ENCODE measurements at places on chromosomes 11 and 22.

DNA sequence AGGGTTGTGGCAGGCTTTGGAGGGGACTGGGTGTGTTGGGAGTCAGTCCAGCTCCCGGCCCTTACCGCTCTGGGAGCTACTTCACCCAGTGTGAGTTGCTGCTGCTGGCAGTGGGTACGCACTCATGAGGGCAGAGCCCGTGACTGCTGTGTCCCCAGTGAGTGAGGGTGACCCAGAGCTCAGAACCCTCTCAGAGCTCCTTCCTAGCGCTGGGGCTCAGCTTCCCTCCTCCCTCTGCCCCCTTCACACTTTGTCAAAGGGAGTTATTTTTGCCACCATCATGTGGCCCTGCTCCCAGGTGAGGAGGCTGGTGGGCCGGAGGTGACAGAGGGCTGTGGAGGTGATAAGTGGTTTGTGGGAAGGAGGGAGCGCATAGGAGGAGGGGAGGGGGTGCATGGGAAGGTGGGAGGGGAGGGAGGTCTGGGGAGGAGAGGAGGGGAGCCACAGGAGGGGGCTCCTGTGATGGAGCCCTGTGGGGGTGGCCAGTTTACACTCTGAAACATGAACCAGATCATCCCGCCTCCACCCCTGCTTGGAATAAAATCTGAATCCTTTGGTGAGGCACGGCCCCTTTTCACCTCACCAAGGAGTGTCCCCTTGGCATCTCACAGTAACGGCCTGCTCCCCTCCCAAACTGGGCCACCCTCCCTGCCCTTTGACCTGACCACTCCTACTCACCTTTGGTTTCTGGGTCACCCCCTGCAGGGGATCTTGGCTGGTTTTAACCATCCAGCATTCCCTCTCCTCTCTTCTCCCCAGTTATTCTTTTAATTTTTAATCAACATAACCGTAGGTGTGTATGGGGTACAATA lies 9.9 kb downstream of the NDUFV1 start:
- H3K36me3 ChIP-seq, result peaks cover 21% of the 10 kb centered on the region
- no peak overlapping the region for H3K27ac ChIP-seq
- H3K4me3 ChIP-seq, result no peak overlapping the region
- peaks cover 54% of the 10 kb centered on the region for H3K4me1 ChIP-seq
- no peaks in the 10 kb centered on the region for H3K27me3 ChIP-seq
- DNase-seq, result no peak

GRCh38 chr11:36431429-36432092 lies 78.5 kb downstream of the TRAF6 start:
- H3K27ac ChIP-seq, result no peak overlapping the region
- no peak overlapping the region for H3K4me3 ChIP-seq
- DNase-seq, result no peak
- H3K27me3 ChIP-seq, result peaks cover 29% of the 10 kb centered on the region

GRCh38 chr11:109197656-109198055 lies 224.3 kb upstream of the C11orf87 start:
- DNase-seq, result no peak
- H3K36me3 ChIP-seq, result no peaks in the 10 kb centered on the region
- no peak overlapping the region for H3K4me3 ChIP-seq
- H3K27ac ChIP-seq, result no peak overlapping the region
- H3K27me3 ChIP-seq, result no peaks in the 10 kb centered on the region

DNA sequence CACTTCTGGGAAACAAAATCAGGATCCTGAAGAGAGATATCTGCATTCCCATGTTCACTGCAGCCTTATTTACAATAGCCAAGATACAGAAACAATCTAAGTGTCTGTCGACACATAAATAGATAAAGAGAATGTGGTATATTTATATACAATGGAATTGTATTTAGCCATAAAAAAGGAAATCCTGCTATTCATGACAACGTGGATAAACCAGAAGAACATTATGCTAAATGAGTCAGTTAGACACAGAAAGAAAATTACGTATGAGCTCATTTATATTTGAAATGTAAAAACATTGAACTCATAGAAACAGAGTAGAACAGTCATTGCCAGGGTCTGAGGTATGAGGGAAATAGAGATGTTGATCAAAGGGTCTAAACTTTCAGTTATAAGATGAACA lies 6.1 kb downstream of the MRPL17 start:
- no peak for DNase-seq
- no peaks in the 10 kb centered on the region for H3K27me3 ChIP-seq
- H3K4me3 ChIP-seq, result no peak overlapping the region
- no peak overlapping the region for H3K27ac ChIP-seq
- H3K36me3 ChIP-seq, result peaks cover 19% of the 10 kb centered on the region
- peaks cover 15% of the 10 kb centered on the region for H3K4me1 ChIP-seq

DNA sequence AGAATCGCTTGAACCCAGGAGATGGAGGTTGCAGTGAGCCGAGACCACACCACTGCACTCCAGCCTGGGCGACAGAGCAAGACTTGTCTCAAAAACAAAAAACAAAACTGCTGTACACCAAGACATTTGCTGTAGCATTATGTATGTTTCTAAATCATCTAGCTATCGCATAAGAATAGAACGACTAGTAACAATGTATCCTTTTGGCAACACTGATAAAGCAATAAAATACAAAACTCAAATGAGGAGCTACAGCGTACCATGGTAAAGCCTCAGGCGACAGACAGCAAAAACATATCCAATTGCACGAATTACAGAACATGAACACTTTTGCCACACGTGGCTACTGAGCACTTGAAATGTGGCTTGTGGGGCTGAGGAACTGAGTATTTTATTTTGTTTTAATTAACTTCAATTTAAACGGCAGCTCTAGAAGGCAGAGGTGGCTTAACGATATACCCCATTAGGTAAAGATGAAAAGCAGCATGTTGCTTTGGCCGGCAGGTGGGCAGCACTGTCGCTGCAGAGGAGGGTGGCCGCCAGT lies 2.3 kb downstream of the TUBGCP6 start:
- no peaks in the 10 kb centered on the region for H3K27me3 ChIP-seq
- H3K4me1 ChIP-seq, result peaks cover 55% of the 10 kb centered on the region
- H3K36me3 ChIP-seq, result peaks cover 37% of the 10 kb centered on the region
- H3K27ac ChIP-seq, result no peak overlapping the region

DNA sequence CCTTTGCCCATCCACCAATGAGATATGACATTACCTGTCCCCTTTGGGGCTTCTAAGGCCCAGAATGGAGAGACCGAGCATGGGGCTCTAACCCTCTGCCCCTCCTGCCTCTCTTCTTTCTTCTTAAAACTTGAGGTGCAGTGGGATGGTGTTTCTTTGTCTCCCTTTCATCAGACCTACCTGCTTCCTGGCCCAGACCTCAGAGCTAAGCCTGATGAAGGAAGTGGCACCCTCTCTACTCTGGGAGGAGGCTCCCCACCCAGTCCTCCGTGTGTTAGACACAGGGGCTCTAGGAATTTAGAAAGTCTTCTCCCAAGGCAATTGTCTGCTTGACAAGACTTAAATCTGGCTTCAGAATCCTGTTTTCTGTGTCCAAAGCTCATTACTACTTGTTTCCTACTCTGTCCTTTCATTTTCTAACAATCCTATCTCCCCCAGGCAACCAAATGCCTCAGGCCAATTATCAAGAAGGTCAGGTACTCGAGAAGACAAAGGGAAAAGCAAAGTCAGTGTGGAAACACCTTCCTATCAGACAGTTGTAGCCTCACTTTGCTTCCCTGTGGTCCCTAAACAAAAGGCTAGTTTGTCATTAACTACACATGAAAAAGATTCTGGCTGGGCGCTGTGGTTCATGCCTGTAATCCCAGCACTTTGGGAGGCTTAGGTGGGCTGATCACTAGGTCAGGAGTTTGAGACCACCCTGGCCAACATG lies 20.3 kb upstream of the PARVA start:
- DNase-seq, result no peak
- no peak overlapping the region for H3K27ac ChIP-seq
- H3K27me3 ChIP-seq, result peaks cover 14% of the 10 kb centered on the region
- H3K4me3 ChIP-seq, result no peak overlapping the region

GRCh38 chr11:35326266-35326879 lies 93.0 kb downstream of the SLC1A2 start:
- H3K4me3 ChIP-seq, result no peak overlapping the region
- no peak overlapping the region for H3K27ac ChIP-seq
- DNase-seq, result no peak
- no peaks in the 10 kb centered on the region for H3K4me1 ChIP-seq
- no peaks in the 10 kb centered on the region for H3K27me3 ChIP-seq
- H3K36me3 ChIP-seq, result no peaks in the 10 kb centered on the region

GRCh38 chr11:62622476-62623089 lies 797 bp upstream of the B3GAT3 start:
- DNase-seq, result no peak
- peaks cover 32% of the 10 kb centered on the region for H3K36me3 ChIP-seq
- H3K4me3 ChIP-seq, result no peak overlapping the region
- peaks cover 21% of the 10 kb centered on the region for H3K4me1 ChIP-seq
- no peaks in the 10 kb centered on the region for H3K27me3 ChIP-seq

GRCh38 chr11:113262594-113262993 lies 51.8 kb upstream of the TTC12 start:
- H3K4me1 ChIP-seq, result no peaks in the 10 kb centered on the region
- H3K27me3 ChIP-seq, result no peaks in the 10 kb centered on the region
- no peak overlapping the region for H3K4me3 ChIP-seq
- no peaks in the 10 kb centered on the region for H3K36me3 ChIP-seq

DNA sequence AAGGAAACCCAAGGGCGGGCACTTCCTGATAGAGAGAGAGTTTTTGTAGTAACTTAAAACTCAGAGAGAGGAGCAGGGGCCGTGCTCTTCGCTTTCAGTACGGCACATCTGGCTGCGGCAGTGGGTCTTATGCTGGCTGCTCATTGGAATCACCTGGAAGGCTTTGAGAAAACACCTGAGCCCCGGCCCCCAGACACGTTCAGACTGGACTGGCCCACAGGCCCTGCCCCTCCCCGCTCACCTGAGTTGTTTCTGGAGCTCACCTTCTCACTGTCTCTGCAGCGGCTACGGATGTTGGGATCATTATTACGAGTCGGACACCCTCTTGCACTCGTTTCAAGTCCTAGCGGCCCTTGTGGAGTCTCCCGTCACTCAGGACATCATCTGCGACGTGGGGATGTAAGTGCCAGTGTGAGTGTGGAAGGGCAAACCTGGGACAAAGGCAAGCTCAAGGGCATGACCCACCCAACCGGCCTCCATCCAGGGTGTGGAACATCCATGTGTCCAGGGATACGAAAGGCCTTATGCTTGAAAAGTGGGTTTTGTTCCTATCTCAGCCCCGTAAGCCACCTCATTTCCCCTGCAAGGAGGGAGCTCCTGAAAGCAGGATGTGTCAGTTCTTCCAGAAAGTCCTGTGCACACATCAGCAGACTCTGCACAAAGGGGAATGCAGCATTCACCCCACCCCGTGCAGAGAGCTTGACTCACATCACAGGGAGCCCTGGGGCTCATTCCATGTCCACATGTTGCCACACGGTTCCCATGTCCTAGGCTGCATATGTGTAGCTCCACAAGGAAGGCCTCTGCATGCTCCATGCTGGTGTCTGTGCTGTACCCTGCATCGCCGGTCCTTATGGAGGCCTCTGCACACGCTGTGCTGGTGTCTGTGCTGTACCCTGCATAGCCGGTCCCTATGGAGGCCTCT lies 5.4 kb downstream of the NADSYN1 start:
- H3K36me3 ChIP-seq, result peaks cover 83% of the 10 kb centered on the region
- H3K27me3 ChIP-seq, result no peaks in the 10 kb centered on the region
- H3K4me3 ChIP-seq, result no peak overlapping the region
- peaks cover 18% of the 10 kb centered on the region for H3K4me1 ChIP-seq
- H3K27ac ChIP-seq, result no peak overlapping the region

DNA sequence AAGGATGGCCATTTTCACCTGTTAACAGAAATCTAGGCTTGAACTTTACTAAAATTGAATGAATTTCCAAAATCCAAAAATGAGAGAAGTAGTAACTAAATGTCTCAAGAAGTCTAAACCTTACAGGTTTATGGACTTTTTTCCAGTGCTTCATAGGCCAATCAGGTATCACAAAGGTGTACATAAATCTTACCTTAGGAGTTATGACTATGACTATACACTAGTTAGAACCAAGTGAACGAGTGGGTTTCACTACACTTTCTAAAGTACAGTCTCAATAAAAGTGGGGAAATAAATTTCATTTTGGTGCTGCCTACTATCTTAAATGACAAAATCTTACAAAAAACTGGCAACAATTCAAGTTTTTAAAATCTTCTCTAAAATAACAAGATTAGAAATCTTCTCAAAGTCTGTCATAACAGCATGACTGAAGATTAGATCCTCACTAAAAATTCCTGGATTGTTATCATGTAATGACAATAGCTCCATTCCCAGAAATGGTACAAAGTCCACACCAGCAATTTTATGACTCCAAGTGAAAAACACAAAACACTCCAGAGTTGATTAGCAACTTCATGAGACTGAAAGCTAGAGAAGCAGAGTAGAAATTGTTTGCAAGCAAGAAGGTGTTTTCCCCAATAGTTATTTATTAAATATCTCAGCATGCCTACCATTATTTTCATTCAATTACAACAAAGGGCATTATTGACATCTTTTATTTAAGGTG lies 20.9 kb downstream of the SOX6 start:
- no peaks in the 10 kb centered on the region for H3K36me3 ChIP-seq
- H3K27me3 ChIP-seq, result no peaks in the 10 kb centered on the region
- DNase-seq, result no peak
- H3K27ac ChIP-seq, result no peak overlapping the region
- H3K4me3 ChIP-seq, result no peak overlapping the region
- no peaks in the 10 kb centered on the region for H3K4me1 ChIP-seq

DNA sequence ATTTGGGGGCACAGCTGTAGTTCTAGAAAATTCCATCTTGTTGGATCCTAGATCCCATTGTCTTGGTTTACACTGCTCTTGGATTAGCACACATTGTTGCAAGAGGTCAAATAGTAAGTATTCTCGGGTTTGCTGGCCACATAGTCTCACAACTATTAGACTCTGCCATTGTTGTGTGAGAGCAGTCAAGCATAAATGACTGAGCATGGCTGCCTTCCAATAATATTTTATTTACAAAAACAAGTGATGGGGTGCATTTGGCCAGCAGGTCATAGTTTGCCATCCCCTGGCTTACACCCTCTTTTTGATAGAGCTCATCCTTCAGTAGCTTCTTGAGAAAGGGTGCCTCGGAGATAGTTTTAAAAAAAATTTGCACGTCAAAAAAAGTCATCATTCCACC lies 77.9 kb upstream of the ALX4 start:
- DNase-seq, result no peak
- H3K27me3 ChIP-seq, result no peaks in the 10 kb centered on the region
- no peaks in the 10 kb centered on the region for H3K4me1 ChIP-seq
- H3K36me3 ChIP-seq, result no peaks in the 10 kb centered on the region
- no peak overlapping the region for H3K4me3 ChIP-seq

- no peak overlapping the region for H3K4me3 ChIP-seq
- no peak overlapping the region for H3K27ac ChIP-seq
- H3K4me1 ChIP-seq, result no peaks in the 10 kb centered on the region
- no peaks in the 10 kb centered on the region for H3K36me3 ChIP-seq
- H3K27me3 ChIP-seq, result peaks cover 3% of the 10 kb centered on the region
- DNase-seq, result no peak
Measured at GRCh38 chr11:123856444-123856843, 29.0 kb downstream of the TMEM225 start.

DNA sequence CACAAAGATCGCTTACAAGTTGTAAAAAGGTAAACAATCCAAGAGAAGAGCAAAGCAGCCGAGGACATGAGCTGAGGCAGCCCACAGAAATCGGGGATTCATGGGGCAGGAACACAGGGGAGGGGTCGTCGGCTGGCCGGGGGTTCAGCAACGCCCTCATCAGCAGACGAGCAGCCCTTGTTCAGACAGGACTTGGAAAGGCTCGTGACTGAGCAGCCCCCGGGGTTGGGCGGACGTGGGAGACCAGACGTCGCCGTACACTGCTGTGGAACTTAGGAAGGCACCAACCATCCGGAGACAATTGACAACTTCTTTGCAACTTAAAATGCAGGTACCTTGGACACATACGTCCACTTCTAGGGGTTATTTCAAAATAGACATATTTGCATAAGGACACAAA lies 370.5 kb downstream of the BRD1 start:
- H3K36me3 ChIP-seq, result no peaks in the 10 kb centered on the region
- no peak overlapping the region for H3K4me3 ChIP-seq
